ENCODE measurements at places on chromosomes 4 and X. TPM values are rescaled to one million over a fixed set of nuclear protein-coding genes. Genes with fewer than 3 reads are reported as not detected.

DNA sequence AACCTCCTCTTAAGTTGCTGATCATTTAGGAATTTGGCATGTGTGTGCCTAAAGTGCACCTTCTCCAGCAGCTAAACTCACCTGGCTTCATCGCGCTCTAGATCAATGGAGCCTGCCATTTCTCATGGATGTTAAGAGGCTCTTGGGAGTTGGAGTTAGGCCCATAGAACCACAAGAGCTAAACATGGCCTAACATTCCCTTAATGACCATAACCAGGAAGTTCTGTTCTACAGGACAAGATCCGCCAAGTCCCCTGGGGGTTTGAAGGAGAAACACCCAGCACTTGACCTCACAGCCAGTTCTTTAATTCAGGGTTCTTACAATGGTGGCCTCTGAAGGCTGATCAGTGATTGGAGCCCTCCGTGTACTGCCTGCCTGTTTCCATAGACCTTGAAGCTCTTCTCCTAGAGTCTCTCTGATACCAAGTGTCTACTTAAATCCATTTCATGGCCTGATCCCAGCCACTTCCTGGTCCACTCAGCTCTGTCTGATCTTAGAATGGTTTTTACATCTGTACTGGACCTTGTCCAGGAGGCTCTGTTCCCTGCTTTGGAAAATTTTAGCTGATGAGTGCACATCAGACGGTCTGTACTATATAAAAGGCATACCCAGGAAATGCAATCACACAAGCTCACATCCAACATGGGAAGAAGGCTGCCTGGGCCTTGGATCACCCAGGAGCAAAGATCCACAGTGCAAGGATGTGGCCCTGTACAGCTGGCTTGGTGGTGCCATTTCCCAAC lies 45.1 kb downstream of the RPS3A start:
- no peak for DNase-seq

DNA sequence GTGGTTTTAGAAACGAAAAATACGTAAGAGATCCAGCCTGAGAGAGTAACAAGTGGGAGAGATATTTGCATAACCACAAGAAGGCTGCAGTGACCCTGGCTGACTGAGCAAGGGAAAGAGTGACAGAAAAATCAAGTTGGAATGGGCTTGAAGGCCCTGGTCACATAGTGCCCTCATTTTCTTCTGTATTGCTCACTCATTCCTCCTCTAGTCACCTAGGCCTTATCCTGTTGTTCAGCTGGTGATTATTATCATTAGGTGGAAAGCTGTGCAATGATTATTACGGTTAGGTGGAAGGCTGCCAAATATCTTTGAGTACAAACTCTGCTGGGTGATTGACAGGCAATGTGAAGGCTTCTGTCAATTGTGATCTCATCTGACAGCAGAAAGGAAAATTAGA lies 2384.1 kb downstream of the PCDH7 start:
- no peak for DNase-seq

The NMU gene
- polyA plus RNA-seq, result 0.28 TPM

The CSAG2 gene
- not detected for polyA plus RNA-seq

All from ovary (tissue), 10 donors.